ENCODE measurements at places on chromosomes 2 and 18.

DNA sequence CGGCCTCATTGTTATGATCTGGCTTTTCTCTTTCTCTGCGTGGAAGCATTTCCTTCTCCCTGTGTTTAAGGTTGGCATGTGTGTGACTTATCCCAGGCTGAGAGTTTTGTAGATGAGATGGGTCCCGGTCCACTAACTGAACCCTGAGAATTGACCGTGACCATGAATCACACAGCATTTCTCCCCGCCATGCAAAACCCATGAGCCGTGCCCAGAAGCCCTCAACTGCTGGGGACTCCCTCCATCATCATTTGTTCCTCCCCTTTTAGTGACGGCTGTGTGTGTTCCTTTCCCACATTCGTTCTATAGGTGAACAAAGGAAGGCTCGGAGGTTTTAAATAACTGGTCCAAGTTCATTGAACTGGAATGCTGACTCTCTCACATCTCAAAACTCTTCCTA, 30.1 kb upstream of the TXNDC2 start:
- DNase-seq = no peak

GRCh38 chr2:154452906-154453493, 245.5 kb upstream of the KCNJ3 start:
- DNase-seq = peak; percentile 36

DNA sequence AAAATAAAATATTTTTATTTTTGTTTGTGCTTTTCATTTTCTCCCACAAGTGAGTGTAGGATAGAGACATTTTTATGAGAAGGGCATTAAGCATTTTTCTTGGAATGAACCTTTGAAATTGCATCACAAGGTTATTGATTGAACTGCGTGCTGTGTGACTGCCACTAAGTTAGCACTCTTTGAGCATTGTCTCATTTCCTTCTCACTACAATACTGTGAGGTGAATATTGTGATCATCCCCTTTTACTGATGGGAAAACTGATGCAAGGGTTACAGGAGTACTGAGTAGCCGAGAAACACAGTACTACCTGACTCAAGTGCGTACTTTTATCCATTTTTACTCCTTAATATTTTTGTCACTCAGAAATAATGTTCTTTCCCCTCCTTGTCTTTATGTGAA, 2.0 kb downstream of the NBEAL1 start:
- DNase-seq = peak; percentile 54

DNA sequence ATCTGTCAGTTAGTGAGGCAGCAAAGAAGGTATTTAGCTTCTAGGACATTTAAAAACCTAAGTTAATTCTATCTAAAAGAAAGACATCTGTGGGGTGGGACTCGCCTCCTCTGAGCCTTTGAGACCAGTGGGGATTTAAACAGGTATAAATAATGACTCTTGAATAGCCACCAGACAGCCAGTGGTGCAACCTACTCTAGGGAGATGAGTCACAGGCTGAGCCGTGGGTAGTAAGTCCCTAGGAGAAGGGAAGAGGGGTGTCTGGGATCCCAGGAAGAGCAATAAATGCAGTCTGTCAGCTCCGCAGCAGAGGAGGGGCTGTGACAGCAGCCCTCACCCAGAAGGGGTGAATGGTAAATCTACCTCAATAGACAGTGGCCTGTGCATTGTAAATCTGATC, 43.1 kb upstream of the GALNT3 start:
- no peak for DNase-seq

All from large intestine (tissue), 12 donors.